ENCODE measurements at places on chromosomes 16 and 17.
A peak's percentile ranks its signal among the peaks of the same experiment; 100 is the strongest.

DNA sequence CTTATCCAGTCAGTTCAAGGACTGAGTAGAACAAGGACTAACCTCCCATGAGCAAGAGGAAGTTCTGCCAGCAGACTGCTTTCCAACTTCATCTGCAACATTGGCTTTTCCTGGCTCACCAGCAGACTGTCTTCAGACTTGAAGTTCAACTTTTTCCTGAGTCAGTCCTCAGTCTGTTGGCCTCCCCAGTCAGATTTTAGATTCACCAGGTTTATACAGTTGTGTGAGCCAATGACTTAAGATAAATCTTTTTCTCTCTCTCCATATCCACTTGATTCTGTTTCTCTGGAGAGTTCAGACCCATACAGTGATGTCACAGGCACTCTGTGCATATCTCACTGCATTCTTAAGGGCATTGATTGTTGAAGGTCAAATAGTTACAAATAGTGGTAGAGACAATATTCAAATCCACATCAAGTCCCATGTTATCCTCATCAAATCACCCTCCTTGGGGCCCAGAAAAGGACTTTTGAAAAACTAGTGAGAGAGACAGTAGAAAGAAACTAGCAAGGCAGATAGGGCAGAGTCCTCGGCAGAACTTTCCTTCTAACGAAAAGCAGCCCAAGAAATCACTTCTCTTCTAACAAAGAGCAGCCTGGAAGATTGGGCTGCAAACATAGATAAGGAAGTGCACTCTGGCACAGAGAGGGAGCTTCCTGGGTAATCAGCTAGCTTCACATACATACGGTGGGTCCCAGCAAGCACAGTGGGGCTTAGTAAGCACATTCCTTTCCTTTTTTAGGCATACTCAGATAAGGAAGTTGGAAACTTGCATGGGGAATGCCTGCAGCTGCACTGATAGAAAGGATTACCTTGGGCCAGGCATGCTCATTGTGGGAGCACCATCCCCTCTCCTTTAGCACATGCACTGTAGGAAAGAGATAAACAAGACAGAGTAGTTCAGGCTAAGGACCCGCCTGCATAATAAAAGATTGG is 132.3 kb upstream of the FAM20A start:
- DNase-seq = no peak

GRCh38 chr17:1713878-1714426 is 3.8 kb upstream of the TLCD2 start:
- DNase-seq = peak; percentile 69

- DNase-seq = peak; percentile 10
These were observed 3.6 kb upstream of the KDM8 start for GRCh38 chr16:27199736-27200135.

GRCh38 chr16:10196999-10197398 is 14.8 kb upstream of the GRIN2A start:
- DNase-seq = no peak

GRCh38 chr16:84928679-84929420 is 82.5 kb downstream of the ZDHHC7 start:
- DNase-seq = peak; percentile 3

DNA sequence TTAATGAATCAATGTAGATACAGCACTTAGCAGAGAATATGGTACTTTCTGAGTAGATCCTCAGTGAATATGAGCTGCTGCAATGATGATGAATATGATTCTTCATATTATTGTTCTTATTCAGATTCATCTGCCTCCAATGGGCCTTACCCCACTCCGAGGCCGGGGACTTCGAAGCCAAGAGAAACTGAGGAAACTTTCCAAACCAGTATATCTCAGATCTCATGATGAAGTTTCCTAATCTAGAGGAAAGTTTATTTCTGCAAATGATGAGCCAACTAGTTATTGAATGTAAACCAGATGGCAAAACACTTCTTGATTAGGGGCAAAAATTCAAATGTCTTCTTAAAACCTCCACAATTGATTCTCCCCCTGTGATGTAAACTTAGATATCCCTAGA is 23.3 kb downstream of the LYRM1 start:
- DNase-seq = no peak

GRCh38 chr17:48960834-48961515 is 7.4 kb downstream of the GIP start:
- DNase-seq = peak; percentile 24

DNA sequence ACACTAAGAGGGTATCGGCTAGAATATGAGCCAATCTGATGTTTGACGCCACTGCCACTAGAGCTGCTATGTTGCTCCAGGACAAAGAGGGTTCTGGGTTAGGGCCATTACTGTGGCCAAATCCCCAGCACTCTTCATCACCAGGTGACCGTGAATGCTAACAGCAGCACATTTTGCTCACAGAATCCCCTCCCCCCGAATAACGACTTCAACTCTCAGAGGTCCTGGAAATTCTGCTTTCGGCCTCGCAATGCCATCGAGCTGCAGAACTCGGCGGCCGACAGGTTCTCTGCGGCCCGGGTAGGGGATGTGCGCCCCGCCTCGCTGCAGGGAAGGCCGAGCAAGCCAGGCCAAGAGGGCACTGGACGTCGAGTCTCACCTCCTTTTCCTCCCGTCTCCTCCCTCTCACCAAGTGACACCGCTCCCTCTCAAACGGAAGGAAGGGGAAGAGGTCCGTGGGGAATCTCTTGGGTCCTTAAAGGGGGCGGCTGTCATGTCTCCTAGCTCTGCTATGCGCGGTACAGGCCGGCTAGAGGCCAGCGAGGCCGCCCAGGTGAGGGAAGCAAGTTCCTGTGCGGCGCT is 31.9 kb downstream of the CDK5R1 start:
- peak; percentile 64 for DNase-seq

Measured in NCI-H69 (cell line).